ENCODE measurements at places on chromosomes 13 and 19. TPM values are rescaled to one million over a fixed set of nuclear protein-coding genes. Genes with fewer than 3 reads are reported as not detected.
A peak's percentile ranks its signal among the peaks of the same experiment; 100 is the strongest.

Gene FFAR2
- not detected for total RNA-seq

Gene MTUS2
- total RNA-seq = 0.11 TPM

Gene SIGLEC8
- total RNA-seq = not detected

Gene PLPP2
- total RNA-seq = 2.6 TPM

Gene GIPR
- total RNA-seq = 1.0 TPM

Gene SIAH3
- 4.6 TPM for total RNA-seq

Gene SIGLEC10
- total RNA-seq = not detected

Gene ZNF154
- 4.4 TPM for total RNA-seq

Gene GNG8
- total RNA-seq = not detected

Gene ATXN8OS
- total RNA-seq = not detected

Gene ZIK1
- 16.3 TPM for total RNA-seq

Gene NKG7
- not detected for total RNA-seq

Gene GPATCH1
- 16.6 TPM for total RNA-seq

Gene C19orf81
- 10.5 TPM for total RNA-seq

DNA sequence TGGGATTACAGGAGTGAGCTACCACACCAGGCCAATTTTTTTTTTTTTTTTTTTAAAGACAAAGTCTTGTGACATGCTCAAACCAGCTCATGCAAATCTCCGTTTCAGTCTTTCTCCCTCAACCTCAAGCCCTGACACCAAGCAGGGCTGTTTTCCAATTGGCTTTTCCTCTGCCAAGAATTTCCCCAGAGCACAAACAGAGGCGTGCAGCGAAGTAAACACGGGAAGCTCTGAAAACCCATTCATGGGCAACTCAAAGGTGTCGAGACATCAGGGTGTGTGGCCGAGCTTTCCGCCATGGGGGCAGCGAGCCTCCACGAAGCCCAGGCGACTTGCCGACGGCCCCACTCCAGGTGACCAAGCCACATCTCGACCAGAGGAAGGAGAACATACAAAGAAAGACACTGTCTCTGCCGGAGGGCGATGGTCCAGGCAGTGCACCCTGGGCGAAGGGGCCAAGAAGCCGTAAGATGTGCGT, 70.0 kb downstream of the INSR start:
- DNase-seq = no peak

GRCh38 chr13:79401259-79402070, 4.6 kb downstream of the RBM26 start:
- DNase-seq = no peak

GRCh38 chr19:53621885-53622740, 9.7 kb upstream of the DPRX start:
- DNase-seq = no peak

GRCh38 chr13:23921451-23921888, 24.2 kb upstream of the C1QTNF9B start:
- peak; percentile 65 for DNase-seq

DNA sequence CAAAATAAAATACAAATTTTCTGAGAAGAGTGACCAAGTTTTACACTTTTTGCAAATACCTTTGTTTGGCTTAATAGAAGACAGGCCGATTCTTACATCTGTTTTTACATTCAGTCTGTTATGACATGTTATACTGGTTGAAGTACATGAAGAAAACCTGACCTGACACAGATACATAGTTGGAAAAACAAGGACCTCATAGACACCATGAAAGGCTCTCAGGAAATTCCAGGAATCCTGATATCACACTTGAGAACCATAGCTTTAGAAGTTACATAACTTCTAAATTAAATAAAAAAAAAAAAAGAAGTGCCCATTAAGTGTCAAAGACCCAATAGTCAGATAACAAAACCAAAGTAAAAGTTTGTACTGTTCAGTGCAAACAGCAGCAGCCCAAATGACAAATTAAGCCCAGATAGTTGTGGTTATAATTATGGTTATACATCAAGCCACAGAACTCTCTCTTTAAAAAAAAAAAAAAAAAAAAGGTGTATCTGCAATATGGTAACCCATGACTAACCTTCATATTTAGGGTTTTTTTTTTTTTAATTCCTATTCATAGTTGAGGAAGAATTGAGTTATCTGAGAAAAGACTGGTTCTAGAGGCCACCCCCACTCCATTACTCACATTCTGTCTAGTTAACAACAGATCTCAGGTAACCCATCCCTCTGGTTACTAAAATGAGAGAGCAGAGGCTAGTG, 19.8 kb downstream of the RBM26 start:
- DNase-seq = no peak

GRCh38 chr19:2816641-2817040, 3.0 kb upstream of the ZNF554 start:
- no peak for DNase-seq

- no peak for DNase-seq
These were observed 90.0 kb downstream of the RNASEH2B start for GRCh38 chr13:50999641-51000040.

- no peak for DNase-seq
These were observed 12.6 kb upstream of the F7 start for GRCh38 chr13:113092776-113093579.

DNA sequence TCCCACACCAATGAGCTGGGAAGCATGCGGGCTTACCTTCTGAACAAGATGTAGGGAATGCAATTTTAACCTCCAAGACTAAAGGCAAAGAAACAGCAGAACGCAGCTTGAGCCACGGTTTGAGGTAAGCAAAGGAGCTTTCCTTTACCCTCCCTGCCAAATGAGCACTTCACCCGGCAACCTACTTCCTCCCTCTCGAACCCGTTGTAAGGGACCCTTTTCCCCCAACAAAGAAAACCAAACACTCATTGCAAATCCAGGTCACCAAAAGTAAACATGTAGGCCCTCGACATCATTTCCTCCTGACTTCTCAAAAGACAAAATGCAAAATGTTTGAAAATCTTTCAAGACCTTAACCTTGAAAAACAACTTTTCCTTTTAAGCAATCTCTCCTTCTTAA, 65.3 kb downstream of the ABCC4 start:
- DNase-seq = no peak

GRCh38 chr19:6524311-6524710, 6.5 kb upstream of the TNFSF9 start:
- no peak for DNase-seq

DNA sequence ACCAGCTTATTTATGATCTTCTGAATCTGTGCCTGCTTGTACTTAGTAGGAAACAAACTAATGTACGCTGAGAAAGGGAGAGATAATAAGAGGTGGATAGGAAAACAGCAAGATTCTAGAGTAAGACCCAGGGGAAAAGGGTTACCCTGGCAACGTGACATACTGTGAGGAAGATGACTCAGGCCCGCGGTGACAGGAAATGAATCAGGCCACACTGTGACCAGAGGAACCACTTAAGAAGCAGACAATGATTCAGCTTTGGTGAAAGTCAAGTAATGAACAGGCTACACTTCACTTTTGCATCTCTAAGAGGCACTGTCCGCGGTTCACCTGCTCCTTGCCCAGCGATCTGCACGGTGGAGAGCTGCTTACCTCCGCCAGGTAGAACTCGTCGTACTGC, 158.2 kb downstream of the NALCN start:
- peak; percentile 97 for DNase-seq

DNA sequence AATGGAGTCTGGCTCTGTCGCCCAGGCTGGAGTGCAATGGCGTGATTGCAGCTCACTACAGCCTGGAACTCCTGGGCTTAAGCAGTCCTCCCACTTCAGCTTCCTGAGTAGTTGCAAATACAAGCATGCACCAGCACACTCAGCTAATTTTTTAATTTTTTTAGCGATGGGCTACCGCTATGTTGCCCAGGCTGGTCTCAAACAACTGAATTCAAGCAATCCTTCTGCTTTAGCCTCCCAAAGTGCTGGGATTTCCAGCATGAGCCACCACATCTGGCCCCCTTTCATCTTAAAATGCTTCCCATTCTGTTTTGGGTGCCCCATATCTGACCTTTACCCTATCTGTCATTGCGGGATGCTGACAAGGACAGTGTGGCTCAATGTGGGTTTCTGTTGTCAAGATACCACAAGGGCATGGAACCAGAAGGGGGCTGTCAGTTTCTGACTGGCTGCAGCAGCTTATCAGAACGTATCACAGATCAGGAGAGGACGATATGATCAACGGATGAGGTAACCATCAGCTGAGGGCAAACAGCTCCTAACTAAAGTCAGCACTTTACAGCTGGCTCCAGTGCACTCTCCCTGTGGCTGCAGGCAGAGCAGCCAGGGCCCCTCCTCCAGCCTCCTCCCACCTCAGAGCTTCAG, 32.4 kb downstream of the GPR42 start:
- DNase-seq = no peak

DNA sequence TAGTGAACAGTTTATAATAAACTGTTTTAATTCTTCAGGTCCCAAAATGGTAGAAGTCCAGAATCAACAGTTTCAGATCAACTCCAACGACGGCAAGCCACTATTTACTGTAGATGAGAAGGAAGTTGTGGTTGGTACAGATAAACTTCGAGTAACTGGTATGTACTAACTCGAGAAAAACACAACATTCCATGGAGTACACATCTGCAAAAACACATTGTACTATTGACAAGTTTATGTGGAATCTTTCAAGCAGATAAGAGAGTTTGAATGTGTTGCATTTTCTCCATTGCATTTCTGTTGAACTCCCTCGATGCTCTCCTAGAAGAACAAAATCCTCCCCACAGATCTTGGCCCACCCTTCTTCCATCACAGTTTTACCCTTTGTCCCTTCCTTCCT, 98.5 kb downstream of the SGCG start:
- DNase-seq = no peak

DNA sequence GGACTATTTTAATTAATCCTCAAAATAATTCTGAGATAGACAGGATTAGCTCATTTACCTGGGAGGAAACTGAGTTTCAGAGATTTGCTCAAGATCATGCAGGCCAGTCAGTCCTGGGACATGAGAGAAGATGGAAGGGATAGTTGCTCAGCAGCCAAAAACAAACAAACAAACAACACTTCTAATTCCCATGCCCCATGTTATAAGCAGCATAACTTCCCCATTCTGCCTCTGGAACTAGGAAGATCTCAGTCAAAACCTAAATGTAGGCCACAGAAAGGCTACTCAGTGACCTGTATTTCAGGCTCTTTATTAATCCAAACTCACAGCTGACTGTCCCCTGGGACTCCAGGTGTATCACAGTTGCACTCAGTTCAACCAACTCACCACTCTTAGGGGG, 489.2 kb upstream of the NBEA start:
- no peak for DNase-seq

- no peak for DNase-seq
These were observed 942.6 kb upstream of the SLC10A2 start for GRCh38 chr13:104008541-104009435.

DNA sequence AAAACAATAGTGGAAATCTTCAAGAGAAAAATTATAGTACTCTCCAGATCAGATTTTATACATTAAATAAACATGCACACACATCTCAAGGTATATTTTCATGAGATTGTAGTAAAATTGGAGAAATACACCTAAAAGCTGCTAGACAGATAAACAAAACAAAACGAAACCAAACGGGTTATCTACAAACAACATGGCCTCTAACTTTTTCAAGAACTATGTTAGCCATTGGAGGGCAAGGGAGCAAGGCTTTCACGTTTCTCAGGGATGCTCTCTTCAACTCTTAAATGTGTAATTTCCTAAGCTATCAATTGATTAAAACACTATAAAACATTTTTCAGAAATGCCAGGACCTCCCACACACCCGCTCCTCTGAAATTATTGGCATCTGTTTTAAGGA, 1262.4 kb upstream of the PCDH20 start:
- no peak for DNase-seq

DNA sequence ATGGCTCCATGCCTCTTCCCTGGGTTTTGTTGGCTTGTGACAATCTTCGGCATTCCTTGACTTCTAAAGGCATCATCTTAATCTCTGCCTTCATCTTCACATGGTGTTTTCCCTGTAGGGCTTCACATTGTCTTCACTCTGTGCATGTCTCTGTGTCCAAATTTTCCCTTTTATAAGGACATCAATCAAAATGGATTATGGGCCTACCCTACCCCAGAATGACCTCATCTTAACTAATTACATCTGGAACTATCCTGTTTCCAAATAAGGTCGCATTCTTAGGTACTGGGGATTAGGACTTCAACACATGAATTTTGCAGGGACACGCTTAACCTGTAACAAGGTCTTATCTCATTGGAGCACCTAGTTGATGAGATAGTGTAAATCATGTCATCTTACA, 290.3 kb upstream of the KLF12 start:
- DNase-seq = no peak

DNA sequence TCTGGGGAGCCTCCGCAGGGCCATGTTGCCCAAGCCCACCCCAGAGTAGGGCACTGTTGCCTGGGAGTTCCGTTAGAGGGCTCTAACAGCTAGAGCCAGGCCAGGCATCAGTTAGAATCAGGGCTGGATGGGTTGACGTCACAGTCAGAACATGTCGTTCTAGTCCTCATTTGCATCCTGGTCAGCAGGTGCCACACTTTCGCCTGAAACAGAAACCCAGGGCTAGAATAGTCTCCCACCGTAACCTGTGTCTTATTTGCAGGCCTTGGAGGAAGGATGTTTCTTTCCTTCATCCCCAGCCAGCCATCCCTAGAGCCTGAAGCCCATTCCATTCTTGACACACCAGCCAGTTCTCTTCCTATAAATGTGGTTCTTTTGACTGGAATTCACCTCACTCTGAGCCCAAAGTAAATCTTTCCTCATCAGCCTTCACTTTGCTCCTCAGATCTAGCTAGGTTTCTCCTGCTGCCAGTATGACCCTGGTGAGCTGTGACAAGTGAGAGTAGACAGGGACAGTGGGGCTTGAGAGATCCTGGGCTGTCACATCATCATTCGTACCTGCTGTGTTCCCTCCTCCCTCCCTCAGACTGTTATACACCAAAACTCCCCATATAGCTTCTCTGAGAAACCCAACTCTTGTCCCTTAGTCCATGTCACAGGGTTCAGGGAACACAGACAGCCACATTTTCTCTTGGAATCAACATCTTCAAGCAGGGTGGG, 12.2 kb upstream of the CCDC97 start:
- DNase-seq = no peak

- DNase-seq = no peak
These were observed 1.9 kb downstream of the KLF12 start for GRCh38 chr13:74132152-74132775.

DNA sequence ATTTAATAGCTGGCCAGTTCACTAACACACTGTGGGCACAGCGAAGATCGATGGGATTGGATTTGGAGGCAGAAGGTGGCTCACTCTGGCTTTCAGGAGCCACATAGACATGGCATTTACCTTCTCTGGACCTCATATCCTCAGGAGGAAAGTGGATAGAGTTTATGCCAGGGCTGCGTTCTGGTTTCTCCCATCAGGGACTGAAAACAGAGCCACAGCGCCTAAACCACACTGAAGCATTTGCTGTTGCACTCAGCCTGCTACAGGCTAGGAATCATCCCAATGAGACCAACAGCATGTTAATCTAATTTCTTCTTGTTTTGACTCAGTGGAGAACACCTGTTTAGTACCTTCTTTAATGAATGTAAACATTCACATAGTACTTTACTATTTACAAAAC, 1.6 kb downstream of the CYSLTR2 start:
- no peak for DNase-seq

Data from A673 (cell line).